Esophagus squamous epithelium (tissue), 5 donors: ENCODE measurements at places on chromosomes 1 and 21.
A peak's percentile ranks its signal among the peaks of the same experiment; 100 is the strongest.

GRCh38 chr1:234619071-234619480, 9.1 kb upstream of the IRF2BP2 start:
- DNase-seq = no peak

GRCh38 chr1:30763651-30764248, 6.2 kb upstream of the LAPTM5 start:
- no peak for DNase-seq

DNA sequence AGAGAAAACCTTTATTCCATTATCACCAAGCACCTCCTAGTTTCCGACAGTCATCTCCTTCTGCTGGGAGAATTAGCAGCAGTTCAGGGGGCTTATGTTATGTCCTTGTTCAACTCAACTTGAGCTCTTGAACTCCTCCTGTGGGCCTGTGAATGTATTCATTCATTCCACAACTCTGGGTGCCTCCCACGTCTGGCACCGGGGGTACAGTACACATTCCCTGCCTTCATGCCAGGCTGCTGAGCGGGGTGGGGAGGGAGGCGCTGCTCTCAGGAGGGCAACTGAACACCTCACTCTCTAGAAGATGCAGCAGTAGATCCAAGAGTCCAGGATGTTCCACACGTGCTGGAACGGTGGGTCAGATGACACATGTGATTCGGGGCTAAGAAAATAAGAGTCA, 4.3 kb upstream of the MX2 start:
- no peak for DNase-seq

DNA sequence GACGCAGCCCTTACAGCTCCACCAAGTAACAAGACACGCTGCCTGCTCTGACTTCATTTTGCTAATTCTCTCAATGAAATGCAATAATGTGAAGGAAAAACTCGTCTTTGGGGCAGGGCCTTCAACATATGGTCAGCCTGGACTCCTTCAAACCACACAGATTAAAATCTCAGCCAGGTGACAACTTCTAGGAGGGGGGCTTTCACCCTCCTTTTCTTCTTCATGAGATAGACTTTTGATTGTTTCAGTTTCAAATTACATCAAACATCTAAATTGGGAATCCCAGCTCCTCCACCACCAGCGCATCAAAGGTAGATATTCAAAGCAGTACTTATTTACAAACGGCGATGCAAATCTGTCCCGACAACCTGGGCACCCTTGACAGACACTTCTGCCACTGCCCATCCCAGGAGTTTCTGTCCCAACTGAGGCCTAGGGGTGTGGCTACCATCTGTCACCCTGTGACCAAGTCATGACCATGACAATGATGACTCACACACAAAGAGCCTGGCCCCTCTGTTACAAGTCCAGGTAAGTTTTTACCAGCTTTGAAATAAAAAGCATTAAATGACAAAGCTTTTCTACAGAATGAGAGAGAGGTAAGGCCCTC, 29.7 kb downstream of the SSBP3 start:
- DNase-seq = no peak

DNA sequence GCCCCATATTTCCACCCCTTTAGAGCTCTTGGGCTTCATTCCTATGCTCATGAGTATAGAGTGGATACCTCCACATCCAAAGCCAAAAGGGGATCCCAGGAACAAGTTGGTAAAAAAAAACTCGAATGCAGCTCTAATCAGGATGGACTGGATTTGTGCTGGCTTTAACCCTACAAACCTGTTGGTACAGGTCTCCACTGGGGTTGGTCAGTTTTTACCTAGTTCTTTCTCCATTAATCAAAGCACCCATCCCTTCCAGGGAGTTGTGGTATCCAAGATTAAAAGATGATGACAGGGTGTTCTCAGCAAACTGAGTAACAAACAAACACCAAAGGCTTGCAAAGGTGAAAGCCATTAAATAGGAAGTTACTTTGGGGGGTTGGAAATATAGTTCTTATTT, 5.9 kb upstream of the CRNN start:
- DNase-seq = no peak

GRCh38 chr1:33390542-33390941, 40.4 kb downstream of the PHC2 start:
- no peak for DNase-seq

DNA sequence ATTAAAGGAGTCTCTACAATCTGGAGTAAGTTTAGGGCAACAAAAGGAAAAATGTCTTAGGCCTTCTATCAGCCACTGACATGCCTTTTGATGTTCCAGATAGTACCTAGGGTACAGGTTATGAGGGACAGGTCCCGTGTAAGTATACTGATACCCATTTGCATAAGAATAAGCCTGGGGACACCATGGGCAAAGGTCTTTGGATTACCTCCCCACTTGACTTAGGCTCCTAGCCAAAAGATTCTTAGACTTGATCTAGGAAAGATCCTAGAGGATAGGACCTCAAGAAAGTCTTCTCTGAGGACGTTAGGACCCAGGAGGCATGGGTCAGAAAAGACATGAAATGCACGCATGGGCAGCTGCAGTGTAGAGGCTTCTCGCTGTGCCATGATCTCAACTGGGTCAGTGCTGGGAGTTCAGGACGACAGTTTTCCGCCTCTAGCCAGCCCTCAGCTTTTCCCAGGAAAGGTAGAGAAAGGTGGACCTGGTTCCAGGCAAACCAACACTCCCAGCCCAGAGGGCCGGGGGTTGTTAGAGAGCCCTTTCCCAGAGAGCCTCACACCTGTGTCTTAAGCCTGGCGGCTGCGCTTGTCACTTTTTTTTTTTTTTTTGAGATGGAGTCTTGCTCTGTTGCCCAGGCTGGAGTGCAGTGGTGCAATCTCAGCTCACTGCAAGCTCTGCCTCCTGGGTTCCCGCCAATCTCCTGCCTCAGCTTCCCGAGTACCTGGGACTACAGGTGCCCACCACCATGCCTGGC, 26.6 kb downstream of the MSTO1 start:
- no peak for DNase-seq

DNA sequence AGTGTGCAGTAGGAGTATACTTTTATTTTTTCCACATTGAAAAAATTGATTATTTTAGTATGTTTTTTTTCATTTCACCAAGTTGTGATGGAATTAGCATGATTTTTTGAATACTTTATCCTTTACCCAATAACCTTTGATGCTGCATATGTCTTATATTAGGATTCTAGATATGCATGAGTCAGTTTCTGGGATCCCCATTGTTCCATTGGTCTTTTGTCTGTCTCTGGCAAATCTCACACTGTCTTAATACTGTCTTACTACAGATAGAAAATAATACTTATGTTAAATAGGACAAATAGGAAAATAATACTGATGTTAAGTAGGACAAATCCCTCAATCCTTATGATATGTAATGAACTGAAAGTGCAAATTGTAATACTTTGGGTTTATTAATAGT, 54.3 kb upstream of the ASB17 start:
- no peak for DNase-seq

DNA sequence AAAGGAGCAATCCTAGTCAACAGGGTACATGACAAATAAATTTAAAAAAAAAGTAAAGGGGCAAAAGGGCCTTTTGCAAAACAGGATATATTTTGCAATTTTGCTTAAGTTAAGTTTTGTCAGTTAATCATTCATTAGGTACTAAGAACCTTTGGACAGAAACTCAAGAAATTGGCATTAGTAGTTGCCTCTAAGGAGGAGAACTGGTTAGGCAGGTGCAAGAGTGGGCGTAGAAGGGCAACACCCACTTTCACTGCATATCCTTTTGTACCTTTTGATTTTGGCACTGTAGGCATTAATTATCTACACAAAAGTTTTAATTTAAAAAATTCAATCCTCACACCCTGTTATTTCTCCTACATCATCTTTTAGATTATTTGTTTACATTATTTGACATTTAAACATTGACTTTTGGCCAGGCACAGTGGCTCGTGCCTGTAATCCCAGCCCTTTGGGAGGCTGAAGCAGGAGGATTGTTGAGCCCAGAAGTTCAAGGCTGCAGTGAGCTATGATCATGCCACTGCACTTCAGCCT, 4.3 kb downstream of the DDAH1 start:
- DNase-seq = no peak

DNA sequence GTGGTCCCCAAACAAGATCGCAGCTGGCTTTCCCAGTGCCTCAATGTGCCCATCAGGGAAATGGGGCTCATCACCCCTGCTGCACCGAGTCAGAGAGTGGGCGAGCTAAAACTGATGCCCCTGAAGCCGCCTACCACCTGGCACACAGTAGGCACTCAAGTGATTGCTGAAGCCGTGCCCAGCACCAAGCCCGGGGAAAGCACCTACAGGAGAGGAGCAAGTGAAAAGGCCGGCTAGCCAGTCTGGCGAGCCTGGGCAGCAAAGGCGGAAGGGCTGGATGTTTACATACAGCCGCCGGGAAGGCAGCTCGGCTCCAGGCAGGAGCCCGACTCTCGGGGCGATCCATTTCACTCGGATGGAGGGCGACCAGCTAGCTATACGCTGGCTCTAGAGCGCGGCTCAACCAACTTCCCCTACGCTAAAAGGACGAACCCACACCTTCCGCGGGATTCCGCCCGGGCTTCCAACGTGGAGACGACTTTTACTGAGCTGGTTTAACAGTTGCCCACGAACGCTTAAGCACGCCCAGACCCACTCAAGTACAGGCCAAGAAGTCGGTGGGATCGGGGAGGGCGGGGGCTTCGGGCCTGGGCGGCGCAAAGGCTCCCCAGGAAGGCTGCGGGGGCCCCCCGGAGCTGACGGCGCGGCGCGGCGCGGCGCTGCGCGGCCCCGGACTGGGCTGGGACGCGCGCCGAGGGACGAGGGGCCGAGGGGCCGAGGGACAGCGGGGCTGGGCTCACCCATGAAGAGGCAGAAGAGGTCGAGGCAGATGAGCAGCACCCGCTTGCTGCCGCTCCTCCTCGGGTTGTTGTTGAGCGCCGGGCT, 1.0 kb downstream of the PLPP3 start:
- peak; percentile 12 for DNase-seq

GRCh38 chr1:99170516-99170915, 93.8 kb upstream of the PLPPR4 start:
- DNase-seq = no peak

DNA sequence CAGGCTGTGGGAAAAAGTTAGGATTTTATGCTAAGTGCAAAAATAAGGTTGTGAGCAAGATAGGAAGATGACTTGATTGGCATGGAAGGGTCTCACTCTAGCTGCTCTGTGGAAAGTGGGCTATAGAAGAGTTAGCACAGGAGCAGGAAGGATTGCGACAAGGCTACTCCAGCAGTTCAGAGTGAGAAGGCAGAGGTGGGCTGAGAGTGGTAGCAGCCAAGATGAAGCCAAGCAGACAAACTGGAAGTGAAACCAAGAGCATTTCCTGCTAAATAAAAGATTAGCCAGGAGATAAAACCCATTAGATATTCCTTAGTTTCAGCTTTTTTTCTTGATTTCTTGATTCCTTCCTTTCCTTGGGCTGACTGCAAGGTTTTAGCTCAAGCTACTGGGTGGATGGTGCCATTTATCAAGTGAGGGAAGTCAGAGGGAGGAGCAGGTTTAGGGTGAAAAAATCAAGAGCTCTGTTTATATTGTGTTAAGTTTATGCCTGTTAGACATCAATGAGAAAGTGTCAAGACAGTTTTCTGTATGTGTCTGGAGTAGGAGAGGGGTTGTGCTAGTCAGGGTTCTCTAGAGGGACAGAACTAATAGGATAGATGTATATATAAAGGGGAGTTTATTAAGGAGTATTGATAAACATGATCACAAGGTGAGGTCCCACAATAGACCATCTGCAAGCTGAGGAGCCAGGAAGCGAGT, 33.1 kb upstream of the ZNF644 start:
- DNase-seq = no peak

GRCh38 chr1:3630914-3631313, 6.1 kb downstream of the TPRG1L start:
- DNase-seq = no peak

- DNase-seq = no peak
Measured at GRCh38 chr21:25515484-25516405, 91.5 kb downstream of the MRPL39 start.

GRCh38 chr1:197481101-197481500, 213.0 kb downstream of the CRB1 start:
- no peak for DNase-seq

GRCh38 chr1:86646256-86646655, 58.1 kb upstream of the SH3GLB1 start:
- DNase-seq = no peak

DNA sequence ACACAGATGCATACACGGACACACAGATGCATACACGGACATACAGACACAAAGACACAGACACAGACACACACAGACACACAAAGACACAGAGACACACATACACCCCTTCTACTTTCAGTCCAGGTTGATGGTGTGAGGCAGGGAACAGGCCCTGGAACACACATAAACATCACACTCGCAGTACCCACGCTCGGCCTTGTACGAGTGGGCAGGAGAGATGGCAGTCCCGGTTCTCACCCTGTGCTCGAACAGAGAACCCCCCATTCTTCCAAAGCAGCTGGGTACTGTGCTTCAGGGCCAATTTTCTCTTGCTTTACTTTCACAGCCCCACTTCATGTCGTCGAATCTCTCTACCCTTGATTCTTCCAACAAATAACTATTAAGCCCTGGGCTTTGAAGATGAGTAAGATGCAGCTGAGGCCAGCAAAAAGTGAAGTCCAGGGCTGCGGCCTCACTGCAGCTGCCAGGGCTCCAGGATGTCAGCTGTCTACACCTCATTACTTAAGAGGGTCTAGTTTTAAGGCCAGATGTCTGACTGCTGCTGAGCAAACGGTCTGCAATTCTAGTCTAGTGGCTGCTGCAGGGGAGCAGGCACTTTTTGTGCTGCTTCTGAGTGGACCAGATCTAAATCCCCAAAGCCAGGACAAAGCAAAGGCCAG, 90.1 kb downstream of the PGBD5 start:
- no peak for DNase-seq

GRCh38 chr1:198333744-198334143, 176.9 kb downstream of the NEK7 start:
- DNase-seq = no peak

DNA sequence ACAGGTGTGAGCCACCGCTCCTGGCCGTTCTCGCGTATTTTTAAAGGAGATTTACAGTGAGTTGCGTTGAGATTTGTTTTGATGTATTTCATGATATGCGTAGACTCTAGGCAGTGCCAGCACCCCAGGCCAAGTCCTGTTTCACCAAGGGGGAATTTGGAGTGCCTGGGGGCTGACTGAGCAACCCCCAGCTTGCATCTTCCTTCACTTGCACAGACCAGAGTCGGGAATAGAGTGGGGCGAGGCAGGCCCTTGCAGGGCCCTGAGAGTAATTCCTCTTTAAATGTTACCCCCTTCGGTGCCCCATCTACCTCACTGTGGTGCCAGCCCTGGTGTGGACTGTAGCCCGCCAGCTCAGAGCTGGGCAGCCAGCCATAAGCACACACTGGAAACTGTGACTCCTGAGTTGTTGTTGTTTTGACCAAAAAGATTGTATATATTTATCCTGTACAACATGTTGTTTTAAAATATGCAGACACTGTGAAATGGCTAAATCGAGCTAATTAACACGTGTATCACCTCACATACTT, 269.5 kb downstream of the NPHP4 start:
- no peak for DNase-seq

DNA sequence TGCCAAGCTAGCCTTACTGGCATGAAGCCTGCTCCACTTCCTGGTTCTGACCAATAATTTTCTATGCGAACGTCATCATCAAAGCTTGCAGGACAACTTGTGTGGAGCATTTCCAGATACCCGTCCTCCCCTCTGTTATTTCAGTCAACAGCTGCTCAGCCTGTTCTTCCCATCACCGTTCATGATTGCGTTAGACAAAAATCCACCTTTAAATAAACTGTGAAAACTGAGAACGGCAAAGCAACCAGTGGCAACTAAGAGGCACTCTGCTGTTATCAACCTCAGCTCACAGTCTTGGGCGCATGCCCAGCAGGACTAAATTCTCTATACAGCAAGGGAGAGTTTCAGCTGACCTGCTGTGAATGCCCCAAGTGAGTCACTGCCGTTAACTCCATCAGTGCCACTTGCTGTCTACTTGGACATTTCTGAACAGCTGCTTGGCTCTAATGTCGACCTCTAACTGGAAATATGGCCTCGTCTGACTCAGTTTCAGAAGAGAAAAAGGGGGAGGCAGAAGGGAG, 207.4 kb upstream of the RUNX1 start:
- no peak for DNase-seq
